Fibroblast of skin of abdomen (primary cell): ENCODE measurements at places on chromosomes 2 and 18.

GRCh38 chr2:47277987-47278386 lies 122.9 kb upstream of the STPG4 start:
- no peak for DNase-seq

DNA sequence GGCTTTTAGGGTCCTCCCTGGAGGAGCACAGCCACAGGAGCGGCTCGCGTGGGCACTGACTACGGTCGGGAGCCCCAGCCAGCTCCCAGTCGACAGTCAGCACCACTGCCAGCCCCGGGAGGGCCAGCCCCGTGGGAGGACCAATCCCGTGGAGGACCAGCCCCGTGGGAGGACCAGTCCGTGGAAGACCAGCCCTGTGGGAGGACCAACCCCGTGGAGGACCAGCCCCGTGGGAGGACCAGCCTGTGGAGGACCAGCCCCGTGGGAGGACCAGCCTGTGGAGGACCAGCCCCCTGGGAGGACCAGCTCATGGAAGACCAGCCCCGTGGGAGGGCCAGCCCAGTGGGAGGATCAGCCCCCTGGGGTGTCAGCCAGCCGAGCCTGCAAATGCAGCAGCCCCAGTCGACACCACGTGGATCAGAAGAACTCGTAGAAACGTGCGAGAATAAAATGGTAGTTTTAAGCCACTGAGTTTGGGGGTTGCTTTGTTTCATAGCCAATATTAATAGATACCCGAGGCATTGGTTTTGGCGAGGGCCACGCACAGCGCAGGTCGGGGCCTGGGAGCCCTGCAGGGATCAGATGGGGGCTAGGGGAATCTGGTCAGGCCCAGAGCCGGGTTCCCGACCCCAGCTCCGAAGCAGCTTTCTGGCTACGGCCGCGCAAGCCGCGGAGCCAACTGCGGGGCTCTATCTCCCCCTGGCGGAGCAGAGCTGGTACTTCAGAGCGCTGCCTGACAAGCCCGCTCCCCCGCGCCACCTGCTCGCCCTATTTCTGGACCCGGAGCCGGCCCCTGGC lies 73.0 kb downstream of the TEX51 start:
- peak; percentile 50 for DNase-seq

DNA sequence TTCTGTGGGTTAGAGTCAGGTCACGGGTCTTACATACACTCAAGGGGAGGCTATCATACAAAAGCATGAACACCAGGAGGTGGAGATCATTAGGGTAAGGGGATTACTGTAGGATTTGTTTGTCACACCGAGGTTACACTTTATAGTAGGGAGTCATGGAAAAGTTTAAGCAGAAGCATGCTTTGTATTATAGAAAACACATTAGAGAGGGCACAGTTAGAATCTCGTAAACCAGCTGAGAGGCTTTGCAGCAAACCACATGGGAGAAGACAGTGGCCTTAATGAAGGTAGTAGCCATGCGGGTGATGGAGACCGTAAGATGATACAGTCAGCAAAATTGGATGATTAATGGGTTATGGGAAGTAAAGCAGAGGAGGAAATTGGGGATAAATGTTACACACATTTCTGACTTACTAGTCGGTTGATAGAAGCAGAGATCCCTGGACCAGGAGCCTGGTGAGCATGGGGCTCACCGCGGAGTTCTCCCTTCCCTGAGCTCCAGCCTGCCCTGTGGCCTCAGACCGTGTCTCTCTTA lies 75.6 kb downstream of the MAPRE2 start:
- DNase-seq: no peak

GRCh38 chr2:210086930-210087329 lies 84.3 kb downstream of the KANSL1L start:
- DNase-seq: no peak

DNA sequence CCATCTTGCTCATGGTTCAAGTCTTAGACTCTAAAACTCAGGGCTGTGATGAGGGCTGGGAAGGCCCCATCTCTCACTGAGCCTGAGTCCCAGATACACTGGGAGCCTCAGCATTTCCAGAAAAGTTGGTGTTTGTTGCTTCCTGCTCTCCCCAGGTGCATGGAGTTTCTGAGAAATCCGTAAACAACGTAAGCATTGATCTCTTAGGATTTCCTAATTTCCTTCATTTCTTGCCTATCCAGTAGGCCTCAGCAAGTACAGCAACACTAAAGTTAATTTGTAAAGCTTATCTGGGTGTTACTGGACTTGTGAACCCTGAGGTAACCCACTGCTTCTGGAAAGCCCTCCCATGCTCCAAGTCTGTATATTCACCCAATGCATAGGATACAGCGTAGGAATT lies 199.4 kb upstream of the SIX3 start:
- DNase-seq: no peak

DNA sequence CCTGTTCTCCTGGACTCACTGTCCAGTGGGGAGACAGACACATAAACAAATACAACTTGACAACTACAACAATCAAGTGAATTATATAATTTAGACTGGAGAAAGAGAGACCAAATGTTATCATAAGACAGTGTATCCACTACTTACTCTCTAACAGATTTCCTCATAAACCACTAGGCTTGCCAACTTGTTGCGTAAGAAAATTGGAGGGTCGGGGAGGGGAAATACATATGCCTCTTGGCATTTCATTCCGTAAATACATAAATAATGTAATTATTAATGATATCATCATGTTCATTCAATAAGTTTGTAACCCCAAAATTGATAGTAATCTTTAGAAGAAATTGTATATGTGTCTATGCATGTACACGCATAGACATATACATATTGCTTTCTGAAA lies 14.9 kb downstream of the RAB6D start:
- no peak for DNase-seq
